ENCODE measurements at places on chromosomes 2 and 18.
A peak's percentile ranks its signal among the peaks of the same experiment; 100 is the strongest.

DNA sequence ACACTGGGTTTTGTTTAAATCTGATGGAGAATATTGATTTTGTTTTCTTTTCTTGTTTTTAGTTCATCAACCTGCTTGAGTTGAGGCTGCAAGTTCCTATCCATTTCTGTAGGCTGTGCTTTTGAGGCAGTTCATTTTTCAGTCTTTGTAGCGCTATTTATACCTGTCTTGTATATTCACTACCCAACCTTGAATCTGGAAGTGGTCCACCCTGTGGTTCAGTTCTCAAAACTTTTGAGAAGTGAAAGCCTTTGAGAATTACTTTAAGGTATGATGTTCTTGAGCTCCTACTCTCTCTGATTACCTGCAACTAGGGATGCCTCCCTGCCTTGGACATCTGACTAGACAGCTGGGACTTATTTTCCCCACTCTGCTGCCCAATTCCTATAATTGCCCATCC is 53.5 kb upstream of the KCNE4 start:
- DNase-seq: no peak

DNA sequence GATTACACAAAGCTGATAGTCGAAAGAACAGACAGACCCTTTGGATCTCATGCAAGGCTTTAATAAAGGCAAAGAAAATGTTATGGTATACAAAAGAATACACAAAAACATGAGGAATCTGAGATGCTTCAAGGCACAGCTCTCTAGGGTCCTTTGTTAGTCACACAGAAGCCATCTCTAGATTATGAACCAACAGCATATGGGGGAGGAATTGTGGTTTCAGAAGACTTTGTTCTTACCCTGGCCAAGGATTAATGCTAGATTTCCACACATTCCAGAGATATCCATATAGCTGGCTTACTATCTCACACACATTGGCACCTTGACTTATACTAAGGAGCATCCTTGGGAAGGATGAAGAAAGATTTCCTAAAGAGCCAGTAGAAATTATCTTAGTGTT is 206.1 kb downstream of the GULP1 start:
- DNase-seq: no peak

GRCh38 chr2:107107351-107107750 is 221.4 kb upstream of the ST6GAL2 start:
- no peak for DNase-seq

- no peak for DNase-seq
Measured at GRCh38 chr2:73944714-73945113, 18.0 kb downstream of the DGUOK start.

DNA sequence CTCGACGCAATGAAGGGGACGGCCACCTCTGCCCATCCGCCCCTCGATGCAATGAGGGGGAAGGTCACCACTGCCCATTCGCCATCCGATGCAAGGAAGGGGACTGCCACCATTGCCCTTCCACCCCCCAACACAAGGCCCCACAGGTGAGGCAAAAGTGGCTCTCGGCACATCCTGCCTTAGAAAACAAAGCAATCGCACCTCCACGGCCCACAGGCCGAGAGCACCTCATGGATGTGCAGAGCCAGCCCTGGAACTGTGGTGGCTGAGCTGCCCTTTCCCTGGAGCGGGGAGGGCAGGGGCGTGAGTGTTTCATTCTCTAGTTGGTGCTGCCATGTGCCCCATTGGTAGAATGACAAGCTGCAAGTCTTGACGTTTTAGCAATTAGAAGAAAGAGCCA is 320.6 kb upstream of the SALL3 start:
- no peak for DNase-seq

DNA sequence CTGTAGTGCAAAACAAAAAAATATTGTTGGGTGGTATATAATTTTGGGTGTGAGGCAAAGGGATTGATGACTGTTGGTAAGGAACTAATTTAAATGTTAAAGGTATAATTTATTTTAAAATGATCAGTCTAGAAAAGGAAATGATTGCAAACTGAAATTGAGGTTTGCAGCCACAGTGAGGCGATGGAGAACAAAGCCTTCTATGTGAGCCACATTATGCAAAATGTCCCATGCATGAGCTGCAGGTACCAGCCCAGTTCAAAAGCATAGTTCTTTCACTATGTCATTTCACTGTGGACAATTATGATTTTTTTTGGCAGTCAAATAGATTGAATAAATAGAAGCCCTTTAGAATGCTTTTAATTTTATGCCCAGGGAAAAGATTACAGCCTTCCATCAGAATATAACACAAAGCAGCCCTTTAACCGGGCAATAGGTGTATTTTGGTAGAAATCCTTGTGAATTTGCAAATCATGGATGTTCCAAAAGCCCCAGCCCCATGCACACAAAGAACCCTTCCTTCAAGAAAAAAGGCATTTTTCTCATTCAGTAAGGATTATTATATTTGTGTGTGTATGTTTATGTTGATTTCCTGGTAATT is 1.7 kb downstream of the MAP2 start:
- DNase-seq: no peak

DNA sequence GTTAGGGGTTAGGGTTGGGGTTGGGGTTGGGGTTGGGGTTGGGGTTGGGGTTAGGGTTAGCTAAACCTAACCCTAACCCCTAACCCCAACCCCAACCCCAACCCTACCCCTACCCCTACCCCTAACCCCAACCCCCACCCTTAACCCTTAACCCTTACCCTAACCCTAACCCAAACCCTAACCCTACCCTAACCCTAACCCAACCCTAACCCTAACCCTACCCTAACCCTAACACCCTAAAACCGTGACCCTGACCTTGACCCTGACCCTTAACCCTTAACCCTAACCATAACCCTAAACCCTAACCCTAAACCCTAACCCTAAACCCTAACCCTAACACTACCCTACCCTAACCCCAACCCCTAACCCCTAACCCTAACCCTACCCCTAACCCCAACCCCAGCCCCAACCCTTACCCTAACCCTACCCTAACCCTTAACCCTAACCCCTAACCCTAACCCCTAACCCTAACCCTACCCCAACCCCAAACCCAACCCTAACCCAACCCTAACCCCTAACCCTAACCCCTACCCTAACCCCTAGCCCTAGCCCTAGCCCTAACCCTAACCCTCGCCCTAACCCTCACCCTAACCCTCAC is 24.1 kb upstream of the RABL2A start:
- no peak for DNase-seq

DNA sequence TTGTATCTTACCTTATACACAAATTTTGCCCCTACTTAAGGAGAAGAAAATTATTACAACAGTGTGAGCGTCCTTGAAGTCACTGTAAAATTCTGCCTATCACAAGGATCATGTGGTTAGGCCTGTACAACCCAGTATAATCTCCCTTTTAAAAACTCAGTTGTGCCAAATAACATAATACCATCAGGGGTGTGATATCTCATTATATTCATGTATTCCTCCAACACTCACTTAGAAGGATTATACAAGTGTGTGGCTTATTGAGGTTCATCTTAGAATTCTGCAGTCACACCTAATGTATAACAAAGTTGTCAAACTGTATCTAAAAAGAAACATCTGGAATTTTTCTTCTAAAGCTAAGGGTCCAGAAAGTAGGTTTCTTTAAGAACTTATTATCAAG is 998.8 kb upstream of the LRRTM1 start:
- DNase-seq: no peak

DNA sequence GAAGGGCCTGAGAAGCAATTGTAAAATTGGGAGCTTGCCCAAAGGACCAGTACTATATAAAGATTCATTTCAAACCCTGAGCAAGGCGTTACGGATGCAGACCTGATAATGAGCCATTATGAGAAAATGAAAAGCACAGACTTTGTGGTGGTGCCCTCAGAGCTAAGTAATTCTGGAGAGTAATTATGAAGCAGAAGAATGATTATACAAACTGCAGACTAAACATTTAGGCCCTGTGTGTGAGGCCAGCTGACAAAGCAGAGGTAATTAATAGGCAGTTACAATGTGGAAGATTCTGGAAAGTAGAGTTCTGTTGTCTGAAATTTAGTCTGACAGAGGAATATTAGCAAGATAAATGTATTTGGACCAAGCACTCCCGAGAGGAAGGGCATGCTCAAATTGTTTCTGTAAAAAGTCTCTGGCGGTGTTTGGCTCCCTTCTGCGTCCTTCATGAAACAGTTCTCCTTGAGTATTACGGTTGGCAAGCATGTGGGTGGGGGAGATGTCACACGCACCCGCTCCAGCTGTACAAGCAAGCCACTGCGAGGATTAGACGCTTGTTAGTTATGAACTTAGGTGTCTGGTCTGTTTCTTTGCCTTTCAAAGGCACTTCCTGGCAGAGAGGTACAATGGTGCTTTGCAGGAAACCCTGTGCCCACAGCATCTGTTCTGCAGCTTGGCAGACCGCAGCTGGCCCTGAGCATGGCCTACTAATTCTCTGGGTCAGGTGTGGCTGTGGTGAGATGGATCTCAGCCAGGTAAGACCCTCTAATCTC is 45.5 kb downstream of the CDC42EP3 start:
- DNase-seq: peak; percentile 25

- no peak for DNase-seq
Measured at GRCh38 chr18:58896734-58897508, 32.2 kb downstream of the ZNF532 start.

GRCh38 chr2:218145124-218145523 is 19.3 kb downstream of the CXCR2 start:
- DNase-seq: no peak

DNA sequence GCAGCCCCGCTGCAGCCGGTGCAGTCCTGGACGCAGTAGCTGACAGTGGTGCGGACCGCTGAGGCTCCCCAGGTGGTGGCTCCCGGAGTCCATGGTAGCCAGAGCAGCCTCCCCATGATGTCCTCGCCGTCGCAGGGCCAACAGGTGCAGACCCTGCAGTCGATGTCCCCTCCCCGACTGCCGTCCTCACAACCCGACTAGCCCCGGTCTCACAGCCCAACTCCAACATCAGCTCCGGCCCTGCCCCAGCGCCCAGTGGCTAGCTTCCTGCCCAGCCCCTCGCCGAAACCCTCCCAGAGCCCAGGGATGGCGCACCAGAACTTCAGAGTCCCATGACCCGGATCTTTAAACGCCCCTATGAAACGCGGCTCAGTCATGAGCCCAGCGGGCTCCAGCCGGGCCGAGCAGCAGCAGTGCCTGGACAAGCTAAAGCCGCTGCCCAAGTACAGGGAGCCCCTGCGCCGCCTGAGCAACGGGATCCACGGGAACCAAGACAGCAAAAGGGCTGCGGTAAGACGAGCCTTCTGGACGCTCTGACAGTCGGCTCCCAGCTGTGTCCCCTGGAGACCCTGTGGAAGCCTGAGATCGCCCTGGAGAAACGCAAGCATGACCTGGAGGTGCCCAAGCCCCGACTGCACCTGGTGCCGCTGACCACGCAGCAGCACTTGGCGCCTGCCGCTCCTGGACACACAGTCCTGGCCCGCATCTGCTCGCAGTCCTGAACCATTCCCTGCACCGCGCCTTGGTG is 53.8 kb upstream of the TUBA3E start:
- no peak for DNase-seq

GRCh38 chr18:58387716-58388115 is 241.2 kb downstream of the ALPK2 start:
- DNase-seq: no peak

GRCh38 chr2:218853766-218854165 is 5.8 kb upstream of the WNT6 start:
- DNase-seq: no peak

DNA sequence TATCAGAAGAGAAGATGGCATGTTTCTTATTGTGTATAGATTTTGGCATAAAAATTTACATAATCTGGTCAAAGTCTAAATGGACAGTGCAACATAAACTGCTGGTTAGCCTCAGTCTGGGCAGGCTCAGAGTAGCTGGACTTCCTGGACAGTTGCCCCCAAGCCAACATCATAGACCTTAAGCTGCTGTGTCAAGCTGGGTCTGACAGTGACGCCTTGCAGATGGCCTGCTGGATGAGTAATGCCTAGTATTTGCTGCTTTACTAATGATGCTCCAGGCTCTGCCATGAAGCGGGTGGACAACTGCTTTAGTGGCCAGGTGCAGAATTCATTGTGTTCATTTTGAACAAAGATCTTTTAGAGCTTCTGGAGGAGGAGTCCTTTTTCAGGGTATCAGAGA is 603.7 kb upstream of the ZEB2 start:
- no peak for DNase-seq

DNA sequence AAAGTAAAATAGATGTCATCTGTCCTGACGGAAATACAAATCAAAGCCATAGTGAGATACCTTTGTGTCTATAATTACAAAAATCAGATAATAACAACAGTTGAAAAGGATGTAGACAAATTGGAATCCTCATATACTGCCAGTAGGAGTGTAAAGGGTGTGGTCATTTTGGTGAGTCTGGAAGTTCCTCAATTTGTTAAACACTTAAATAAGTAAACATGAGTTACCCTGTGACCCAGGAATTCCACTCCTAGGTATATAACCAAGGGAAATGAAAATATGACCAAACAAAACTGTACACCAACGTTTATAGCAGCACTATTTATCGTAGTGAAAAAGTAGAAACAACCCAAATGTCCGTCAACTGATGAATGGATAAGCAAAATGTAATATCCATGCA is 24.0 kb downstream of the R3HDM1 start:
- DNase-seq: no peak

- DNase-seq: no peak
Measured at GRCh38 chr2:219001577-219002394, 8.6 kb upstream of the CRYBA2 start.

GRCh38 chr2:221948076-221948475 is 350.7 kb downstream of the PAX3 start:
- no peak for DNase-seq

- no peak for DNase-seq
Measured at GRCh38 chr2:23146011-23146410, 239.0 kb upstream of the KLHL29 start.

GRCh38 chr2:53096351-53096750 is 671.3 kb upstream of the CHAC2 start:
- DNase-seq: no peak

DNA sequence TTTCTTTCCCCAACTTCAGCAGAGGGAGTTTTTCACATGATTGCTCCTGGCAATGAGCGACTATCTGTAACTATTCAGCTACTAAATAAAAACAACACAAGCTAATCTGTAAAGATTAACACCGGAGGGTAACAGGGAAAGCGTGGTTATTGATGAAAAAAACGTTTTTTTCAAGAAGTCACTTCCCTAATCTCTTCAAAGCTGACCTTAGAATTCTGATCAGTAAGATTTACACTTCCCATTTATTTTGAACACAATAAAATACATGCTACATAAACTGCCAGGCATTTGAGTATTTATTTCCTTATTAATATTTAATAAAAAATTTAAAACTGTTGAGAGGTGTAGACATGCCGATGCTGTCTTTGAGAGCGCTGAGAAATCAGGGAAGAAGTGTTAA is 207.4 kb upstream of the HDAC4 start:
- no peak for DNase-seq

DNA sequence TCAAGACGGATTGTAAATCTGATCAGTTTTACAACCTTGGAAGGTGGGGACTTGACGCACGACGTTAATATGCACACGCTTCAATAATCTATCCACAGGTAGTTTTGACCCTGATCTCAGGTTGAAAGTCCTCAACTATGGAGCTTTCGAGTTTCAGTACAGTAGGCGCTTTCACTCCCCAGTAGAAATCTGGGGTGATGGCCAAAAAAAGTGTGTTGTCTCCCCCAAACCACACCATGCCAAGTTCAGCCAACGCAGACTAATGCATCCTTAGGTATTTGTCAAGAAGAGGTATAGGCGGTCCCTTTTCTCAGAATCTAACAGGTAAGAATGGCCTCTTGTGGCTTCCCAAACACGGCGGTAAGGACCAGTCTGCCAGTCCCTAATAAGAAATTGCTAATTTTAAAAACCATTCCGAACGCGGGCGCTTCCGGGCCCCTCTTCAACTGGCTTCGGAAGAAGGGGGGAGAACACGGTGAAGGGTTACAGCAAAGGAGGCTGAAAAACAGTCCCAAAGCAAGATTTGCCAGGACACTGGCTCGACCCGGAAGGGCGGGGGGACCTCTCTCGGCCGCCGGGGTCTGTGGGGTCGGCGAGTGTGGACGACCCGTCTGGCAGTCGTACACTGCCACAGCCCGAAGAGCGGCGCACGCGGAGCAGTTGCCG is 659 bp downstream of the FAM210A start:
- DNase-seq: no peak

Measured in activated T-helper 1 cell treated with anti-CD3 and anti-CD28 coated beads, Interleukin-2, amount 50 U/mL, for 16 hours (primary cell).